ENCODE measurements at places on chromosomes 3 and 15.

- no peak for DNase-seq
Observed at GRCh38 chr3:148246291-148246923, 451.3 kb upstream of the AGTR1 start.

GRCh38 chr3:8416965-8417364 lies 84.7 kb upstream of the LMCD1 start:
- no peak for DNase-seq

DNA sequence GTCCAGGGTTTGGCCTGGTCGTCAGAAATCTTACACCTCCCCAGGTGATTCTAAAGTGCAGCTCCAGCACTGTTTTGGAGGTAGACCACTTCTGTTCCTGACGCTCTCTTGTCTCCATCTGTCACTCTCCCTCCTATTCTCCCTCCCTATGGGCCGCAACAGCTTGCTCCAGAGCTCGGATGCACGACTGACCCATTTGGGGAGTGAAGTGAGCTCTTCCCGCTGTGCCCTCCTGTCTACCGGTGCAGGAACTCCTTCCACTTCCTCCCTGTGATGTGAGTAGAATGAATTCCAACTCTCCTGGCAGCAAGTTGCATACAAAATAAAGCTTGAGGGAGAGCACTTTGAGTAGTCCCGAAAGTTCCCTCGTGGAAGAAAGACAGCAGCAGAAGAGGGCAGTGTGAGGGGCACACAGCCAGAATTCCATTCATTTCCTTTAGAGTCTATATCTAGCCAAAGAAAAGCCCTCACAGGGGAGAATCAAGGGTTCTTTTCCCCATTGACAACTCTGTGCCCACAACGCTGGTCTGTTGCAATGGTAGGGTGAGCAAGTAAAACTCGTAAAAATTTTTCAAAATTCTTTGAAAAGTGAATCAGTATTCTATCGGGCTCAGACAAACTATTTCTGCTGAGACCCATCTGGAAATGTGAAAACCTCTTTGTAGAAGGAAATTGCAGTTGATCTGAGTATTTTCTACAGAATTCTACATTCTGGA lies 39.9 kb upstream of the BDH1 start:
- no peak for DNase-seq

DNA sequence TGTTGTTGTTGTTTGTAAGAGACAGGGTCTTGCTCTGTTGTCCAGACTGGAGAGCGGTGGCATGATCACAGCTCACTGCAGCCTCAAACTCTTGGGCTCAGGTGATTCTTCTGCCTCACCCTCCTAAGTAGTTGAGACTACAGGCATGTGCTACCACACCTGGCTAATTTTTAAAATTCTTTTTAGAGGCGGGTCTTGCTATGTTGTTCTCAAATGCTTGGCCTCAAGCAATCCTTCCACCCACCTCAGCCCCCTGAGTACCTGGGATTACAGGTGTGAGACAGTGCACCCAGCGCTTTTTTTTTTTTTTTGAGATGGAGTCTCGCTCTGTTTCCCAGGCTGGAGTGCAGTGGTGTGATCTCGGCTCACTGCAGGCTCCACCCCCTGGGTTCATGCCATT lies 46.7 kb downstream of the TMOD3 start:
- no peak for DNase-seq
